Neural crest cell (in vitro differentiated cells): ENCODE measurements at places on chromosomes 7 and 10.

DNA sequence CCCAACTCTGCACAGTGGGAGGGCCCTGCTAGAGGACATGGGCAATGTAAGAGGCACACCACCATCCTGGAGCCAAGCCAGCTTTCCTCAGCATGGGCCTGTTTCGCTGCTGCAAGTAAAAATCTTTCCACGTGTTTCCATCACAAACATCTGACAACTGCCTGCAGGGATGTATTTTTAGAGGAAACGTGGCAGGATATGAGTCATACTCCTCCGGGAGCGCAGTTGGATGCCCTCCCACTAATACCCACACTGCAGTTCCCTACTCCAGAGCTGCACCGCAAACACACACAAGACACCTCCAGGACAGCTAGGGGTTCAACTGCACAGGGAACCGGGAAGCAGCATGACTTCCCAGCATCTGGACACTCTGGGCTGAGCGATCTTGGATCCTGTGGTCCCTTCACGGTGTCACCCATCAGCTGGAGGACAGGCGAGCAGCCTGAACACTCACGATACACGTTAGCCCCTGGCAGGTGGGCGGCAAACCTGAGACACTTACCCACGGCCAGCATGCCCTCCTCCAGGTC, 26.1 kb downstream of the PLAC9 start:
- peaks cover 56% of the 10 kb centered on the region for H3K4me1 ChIP-seq
- no peak for DNase-seq
- H3K27ac ChIP-seq: peak overlapping the region; percentile 45
- no peaks in the 10 kb centered on the region for H3K27me3 ChIP-seq
- no peaks in the 10 kb centered on the region for H3K36me3 ChIP-seq

DNA sequence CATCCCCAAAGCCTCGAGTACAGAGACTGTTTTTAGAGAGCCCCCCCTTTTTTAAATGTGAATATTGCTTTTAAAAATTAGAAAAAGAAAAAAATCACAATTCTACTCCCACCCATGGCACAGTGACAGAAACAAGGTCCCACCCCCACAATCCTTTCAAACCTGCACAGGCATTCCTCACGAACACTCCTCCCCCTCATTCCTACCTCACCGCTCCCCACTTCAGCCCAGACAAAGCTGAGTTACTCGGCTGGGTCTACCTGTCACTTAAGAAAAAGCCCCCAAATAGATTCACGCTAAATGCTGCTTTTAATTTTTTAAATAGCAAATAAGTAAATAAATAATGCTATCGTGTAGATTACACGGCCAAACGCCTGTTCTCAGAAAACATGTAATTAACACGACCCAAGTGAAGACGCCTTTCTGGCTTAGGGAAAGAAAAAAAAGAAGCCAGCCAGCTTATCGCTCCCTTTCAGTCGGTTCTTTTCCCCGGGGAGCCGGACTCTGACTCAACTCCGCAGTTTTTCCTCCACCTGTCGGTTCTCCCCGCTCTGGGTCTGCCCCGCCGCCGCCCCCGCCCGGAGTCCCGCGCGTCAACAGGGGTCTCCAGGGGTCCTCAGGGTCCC, 739 bp downstream of the MPP7 start:
- no peak overlapping the region for H3K27ac ChIP-seq
- peak overlapping the region; percentile 77 for H3K4me3 ChIP-seq
- H3K4me1 ChIP-seq: peaks cover 10% of the 10 kb centered on the region

DNA sequence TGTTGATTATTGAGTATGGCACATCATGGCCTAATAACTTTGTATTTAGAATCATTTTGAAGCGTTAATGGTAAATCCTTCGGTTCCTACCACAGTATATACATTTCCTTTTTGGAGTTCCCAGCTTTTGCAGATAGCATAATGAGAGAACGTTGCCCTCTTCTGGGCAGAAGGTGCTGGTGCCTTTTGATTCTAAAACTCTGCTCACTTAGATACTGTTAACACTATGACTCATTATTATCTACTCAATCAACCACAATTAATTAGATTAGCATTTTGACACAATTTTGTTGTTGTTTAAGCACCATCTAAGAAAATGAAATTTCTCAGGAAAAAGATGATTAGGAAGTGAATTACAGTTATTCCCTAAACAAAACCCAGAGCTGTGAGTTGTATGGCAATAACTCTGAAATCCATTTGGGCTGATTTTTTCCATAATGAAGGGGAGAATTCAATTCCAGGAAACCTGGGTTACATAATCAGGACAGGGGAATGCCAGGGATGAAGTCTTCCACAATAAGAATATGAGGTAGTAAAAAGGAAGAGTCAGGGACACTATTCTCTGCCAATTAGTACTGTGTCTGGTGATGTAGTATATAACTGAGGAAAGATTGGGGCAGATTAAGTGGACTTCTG, 11.5 kb upstream of the DLD start:
- H3K4me1 ChIP-seq: no peaks in the 10 kb centered on the region
- no peak overlapping the region for H3K4me3 ChIP-seq
- peak; percentile 12 for DNase-seq
- H3K36me3 ChIP-seq: no peaks in the 10 kb centered on the region

DNA sequence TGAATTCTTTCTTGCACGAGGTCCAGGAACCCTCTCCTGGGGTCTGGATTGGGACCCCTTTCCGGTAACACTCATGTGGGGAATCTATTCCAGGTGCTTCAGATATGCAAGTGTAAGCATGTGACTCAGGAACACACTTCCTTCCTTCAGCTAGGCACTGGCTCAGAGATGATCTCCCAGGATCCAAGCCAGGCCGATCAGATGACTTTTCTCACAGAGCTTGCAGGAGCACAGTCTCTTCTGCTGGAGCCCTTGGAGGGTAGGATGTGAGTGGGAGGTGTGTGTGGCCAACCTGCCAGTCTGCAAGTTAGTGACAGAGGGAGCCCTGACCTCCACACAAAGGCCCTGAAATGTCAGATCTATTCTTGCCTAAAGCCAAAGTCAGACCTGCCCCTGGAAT, 108.3 kb downstream of the CPXM2 start:
- H3K36me3 ChIP-seq: no peaks in the 10 kb centered on the region
- H3K4me3 ChIP-seq: no peak overlapping the region
- no peak overlapping the region for H3K27ac ChIP-seq
- H3K4me1 ChIP-seq: peaks cover 14% of the 10 kb centered on the region

DNA sequence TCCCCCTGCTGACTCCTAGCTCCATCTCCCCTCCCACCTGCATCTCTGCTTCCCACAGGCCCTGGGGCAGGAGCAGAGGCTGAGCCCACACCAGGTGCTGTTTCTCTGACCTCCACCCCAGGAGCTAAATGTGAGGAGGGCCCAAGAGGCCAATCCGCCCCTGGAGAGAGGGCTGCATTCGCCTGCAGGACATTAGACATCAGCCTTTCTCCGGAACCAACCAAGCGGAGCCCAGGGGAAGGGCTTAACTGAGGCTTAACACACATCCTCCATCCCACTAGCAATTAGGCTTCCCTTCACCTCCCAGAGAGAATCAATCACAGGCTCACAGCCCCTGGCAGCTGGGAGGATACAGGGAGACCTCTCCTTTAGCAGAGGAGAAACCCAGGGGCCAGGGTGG, 50.5 kb downstream of the SH3PXD2A start:
- DNase-seq: no peak
- no peak overlapping the region for H3K4me3 ChIP-seq
- no peaks in the 10 kb centered on the region for H3K36me3 ChIP-seq
- peak overlapping the region; percentile 12 for H3K27ac ChIP-seq
- peaks cover 67% of the 10 kb centered on the region for H3K4me1 ChIP-seq

- H3K27ac ChIP-seq: no peak overlapping the region
- no peaks in the 10 kb centered on the region for H3K4me1 ChIP-seq
- no peaks in the 10 kb centered on the region for H3K36me3 ChIP-seq
- DNase-seq: no peak
These were observed 501.6 kb downstream of the TCERG1L start for GRCh38 chr10:130809761-130810515.

DNA sequence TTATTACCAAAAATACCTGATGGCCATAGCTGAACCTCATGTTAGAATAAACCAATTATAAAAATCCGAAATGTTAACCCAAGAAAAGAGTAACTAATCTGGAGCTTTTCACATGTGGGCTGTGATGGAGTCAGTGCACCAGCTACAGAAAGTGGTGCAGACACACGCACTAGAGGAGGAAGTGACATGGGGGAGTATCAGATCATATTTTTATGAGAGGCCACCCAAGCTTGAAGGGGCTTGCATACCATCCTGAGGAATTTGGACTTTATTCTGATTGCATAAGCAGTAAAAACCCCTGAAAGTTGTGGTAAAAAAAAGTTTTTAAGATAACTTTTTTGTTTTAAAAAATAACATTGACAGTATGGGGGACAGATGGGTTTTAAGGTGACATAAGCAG, 1148.5 kb upstream of the CELF2 start:
- no peak for DNase-seq
- H3K27ac ChIP-seq: no peak overlapping the region
- H3K36me3 ChIP-seq: no peaks in the 10 kb centered on the region
- no peak overlapping the region for H3K4me3 ChIP-seq

- no peak for DNase-seq
- H3K27me3 ChIP-seq: no peaks in the 10 kb centered on the region
- no peak overlapping the region for H3K27ac ChIP-seq
- H3K36me3 ChIP-seq: no peaks in the 10 kb centered on the region
These were observed 298.5 kb upstream of the KLF6 start for GRCh38 chr10:4083509-4084003.

- peaks cover 9% of the 10 kb centered on the region for H3K4me1 ChIP-seq
- H3K27ac ChIP-seq: no peak overlapping the region
- H3K36me3 ChIP-seq: no peaks in the 10 kb centered on the region
- no peak overlapping the region for H3K4me3 ChIP-seq
These were observed 58.3 kb downstream of the VCL start for GRCh38 chr10:74056050-74056818.

DNA sequence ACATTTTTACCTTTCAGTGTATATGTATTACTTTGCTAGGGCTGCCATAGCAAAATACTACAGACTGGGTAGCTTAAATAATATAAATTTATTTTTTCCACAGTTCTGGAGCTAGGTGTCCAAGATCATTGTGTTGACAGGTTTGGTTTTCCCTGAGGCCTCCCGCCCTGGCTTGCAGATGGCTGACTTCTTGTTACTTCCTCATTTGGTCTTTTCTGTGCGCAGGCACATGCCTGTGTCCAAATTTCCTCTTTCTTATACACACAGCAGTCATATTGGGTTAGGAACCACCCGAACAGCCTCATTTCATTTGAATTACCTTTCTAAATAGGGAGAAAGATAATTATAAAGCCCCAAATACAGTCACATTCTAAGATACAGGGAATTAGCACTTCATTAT, 521.6 kb upstream of the SORCS1 start:
- H3K4me1 ChIP-seq: no peaks in the 10 kb centered on the region
- H3K27ac ChIP-seq: no peak overlapping the region
- DNase-seq: no peak
- H3K27me3 ChIP-seq: no peaks in the 10 kb centered on the region
- H3K4me3 ChIP-seq: no peak overlapping the region

DNA sequence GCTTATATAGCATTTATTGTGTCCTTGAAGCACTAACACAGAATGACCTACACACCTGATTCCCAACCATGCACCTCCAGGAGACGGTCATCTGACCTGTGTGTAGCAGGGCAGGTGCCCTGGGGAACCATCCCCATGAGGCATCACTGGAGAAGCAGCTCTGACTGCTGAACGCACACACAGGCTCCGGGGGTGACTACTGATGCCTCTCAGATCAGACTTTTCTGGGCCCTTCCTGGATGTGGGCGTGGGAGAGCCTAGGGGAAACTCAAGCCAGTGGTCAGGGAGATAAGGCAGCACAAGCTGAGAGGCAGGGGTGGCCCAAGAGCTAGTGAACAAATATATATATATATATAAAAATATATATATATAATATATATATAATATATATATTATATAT, 37.6 kb downstream of the CPXM2 start:
- H3K4me1 ChIP-seq: peaks cover 2% of the 10 kb centered on the region
- H3K27ac ChIP-seq: no peak overlapping the region
- H3K36me3 ChIP-seq: no peaks in the 10 kb centered on the region
- no peak overlapping the region for H3K4me3 ChIP-seq

DNA sequence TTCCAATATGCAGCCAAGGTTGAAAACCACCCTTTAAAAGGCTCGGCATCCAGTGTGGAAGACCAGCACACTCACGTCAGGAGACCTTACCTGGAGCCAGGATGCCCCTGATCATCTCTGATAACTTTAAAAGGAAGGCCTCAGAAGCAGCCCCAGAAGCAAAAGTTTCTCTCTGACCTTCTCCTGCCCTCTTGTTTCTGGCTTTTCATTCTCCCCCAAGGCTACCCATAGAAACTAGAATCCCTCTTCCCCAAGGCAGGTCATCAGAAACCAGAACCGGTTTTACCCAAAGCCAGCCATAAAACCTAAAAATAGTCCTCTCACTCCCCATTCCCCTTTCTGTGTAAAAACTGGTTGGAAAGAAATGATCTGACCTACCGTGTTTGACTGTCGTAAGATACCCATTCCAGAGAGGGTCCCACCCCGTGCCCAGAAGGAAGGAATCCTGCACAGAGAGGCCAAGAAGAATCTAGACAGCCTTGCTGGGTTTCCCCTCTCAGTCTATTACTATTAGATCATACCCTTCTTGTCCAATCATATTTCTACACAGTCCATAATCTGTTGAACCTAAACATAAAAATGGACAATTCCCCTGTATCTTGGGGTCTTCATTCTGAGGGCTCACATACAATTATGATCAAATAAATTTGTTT, 17.5 kb upstream of the TSPAN14 start:
- H3K4me3 ChIP-seq: no peak overlapping the region
- H3K27ac ChIP-seq: peak overlapping the region; percentile 73
- DNase-seq: no peak
- peaks cover 7% of the 10 kb centered on the region for H3K36me3 ChIP-seq
- peaks cover 5% of the 10 kb centered on the region for H3K4me1 ChIP-seq

GRCh38 chr7:13794581-13794980, 194.9 kb downstream of the ETV1 start:
- H3K27me3 ChIP-seq: no peaks in the 10 kb centered on the region
- peaks cover 7% of the 10 kb centered on the region for H3K36me3 ChIP-seq
- no peak overlapping the region for H3K27ac ChIP-seq
- H3K4me3 ChIP-seq: no peak overlapping the region
- no peak for DNase-seq

- no peaks in the 10 kb centered on the region for H3K27me3 ChIP-seq
- H3K36me3 ChIP-seq: no peaks in the 10 kb centered on the region
- no peak overlapping the region for H3K27ac ChIP-seq
- no peak overlapping the region for H3K4me3 ChIP-seq
- peaks cover 5% of the 10 kb centered on the region for H3K4me1 ChIP-seq
These were observed 24.6 kb upstream of the SGMS1 start for GRCh38 chr10:50648089-50648934.
